ENCODE measurements at places on chromosomes 12 and 14. TPM values are rescaled to one million over a fixed set of nuclear protein-coding genes. Genes with fewer than 3 reads are reported as not detected.

The PLA2G1B gene
- polyA plus RNA-seq, result not detected

The TAS2R46 gene
- polyA plus RNA-seq, result not detected

The LEMD3 gene
- 6.0 TPM for polyA plus RNA-seq

The TCL1B gene
- not detected for polyA plus RNA-seq

The SDSL gene
- polyA plus RNA-seq, result 8.0 TPM

The ZDHHC22 gene
- not detected for polyA plus RNA-seq

The HOXC12 gene
- polyA plus RNA-seq, result not detected

The FGD4 gene
- polyA plus RNA-seq, result 3.5 TPM

The NTS gene
- polyA plus RNA-seq, result 1.1 TPM

The CPNE6 gene
- polyA plus RNA-seq, result 0.16 TPM

The NCOR2 gene
- 66.4 TPM for polyA plus RNA-seq

The RNASE2 gene
- 3.8 TPM for polyA plus RNA-seq

The AQP6 gene
- polyA plus RNA-seq, result 0.32 TPM

The ITGB7 gene
- 0.45 TPM for polyA plus RNA-seq

The GALNT8 gene
- polyA plus RNA-seq, result 3.5 TPM

The MYBPC1 gene
- 15.7 TPM for polyA plus RNA-seq

The PDZRN4 gene
- 0.48 TPM for polyA plus RNA-seq

The TXNDC16 gene
- polyA plus RNA-seq, result 2.6 TPM

The KHNYN gene
- 19.1 TPM for polyA plus RNA-seq

The LYZ gene
- 16.5 TPM for polyA plus RNA-seq

The TUBA1C gene
- polyA plus RNA-seq, result 106 TPM

The UNC79 gene
- 0.16 TPM for polyA plus RNA-seq

The PLEK2 gene
- 0.34 TPM for polyA plus RNA-seq

The STAT6 gene
- polyA plus RNA-seq, result 57.6 TPM
